ENCODE measurements at places on chromosomes 16 and 17. TPM values are rescaled to one million over a fixed set of nuclear protein-coding genes. Genes with fewer than 3 reads are reported as not detected.

DNA sequence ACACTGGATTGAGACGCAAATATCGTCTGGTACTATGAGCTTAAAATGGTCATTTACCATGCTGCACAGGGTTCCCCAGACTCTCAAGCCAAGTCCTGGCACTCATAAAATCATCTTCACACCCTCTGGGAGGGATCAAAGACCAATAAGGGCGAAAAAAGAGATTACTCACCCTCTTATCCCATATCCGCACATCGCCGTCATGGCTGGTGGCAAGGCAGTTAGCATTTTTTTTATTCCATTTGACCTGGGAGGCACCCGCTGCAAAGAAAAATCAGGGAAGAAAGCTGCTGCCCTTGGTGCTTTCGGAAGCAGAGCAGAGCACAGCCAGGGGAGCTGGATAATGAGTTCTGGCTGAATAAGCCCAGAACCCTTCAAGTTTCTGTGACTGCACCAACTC lies 42.4 kb downstream of the WDR59 start:
- DNase-seq = no peak

GRCh38 chr17:44878627-44879221 lies 20.5 kb downstream of the EFTUD2 start:
- DNase-seq = peak; percentile 33

The RUNDC1 gene
- total RNA-seq = 4.3 TPM

DNA sequence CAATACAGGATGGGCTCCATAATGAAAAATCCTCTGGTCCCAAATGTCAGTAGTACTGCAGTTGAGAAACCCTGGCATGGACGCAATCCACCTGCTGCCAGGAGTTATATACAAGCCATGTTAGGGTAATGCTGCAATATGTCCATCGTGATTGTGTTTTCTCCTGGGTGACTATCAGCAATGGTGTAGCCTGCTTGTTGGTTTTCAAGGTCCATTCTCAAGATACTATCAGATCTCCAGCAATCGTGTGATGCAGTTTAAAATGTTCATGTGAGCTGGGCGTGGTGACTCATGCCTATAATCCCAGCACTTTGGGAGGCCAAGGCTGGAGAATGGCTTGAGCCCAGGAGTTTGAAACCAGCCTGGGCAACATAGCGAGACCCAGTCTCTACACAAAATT lies 24.0 kb downstream of the ABCC1 start:
- no peak for DNase-seq

DNA sequence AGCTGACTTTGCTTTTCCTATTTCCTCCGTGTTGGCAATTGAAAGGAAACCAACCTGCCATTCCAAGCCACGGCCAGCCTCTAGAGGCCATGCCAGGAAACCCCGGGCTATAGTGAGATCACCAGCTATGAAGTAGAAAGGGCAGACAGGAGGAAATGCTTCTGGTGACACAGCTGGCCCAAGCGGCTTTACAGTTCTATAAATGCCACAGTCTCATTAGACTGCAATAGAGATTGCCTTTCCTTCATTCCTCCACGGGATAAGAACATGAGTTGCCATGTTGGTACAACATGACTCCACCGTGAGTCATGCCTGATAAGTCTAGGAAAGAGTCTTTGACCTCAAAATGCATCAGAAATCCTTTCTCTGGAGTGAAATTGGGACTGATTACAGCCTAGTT lies 384.9 kb downstream of the GRIN2A start:
- peak; percentile 90 for DNase-seq

- peak; percentile 74 for DNase-seq
Observed at GRCh38 chr16:31452631-31453106, 6.6 kb upstream of the ARMC5 start.

The TSPOAP1 gene
- total RNA-seq = under 0.01 TPM

The C16orf86 gene
- not detected for total RNA-seq

GRCh38 chr17:4405038-4405669 lies 28.6 kb upstream of the SPNS3 start:
- no peak for DNase-seq

- peak; percentile 54 for DNase-seq
Observed at GRCh38 chr17:2395258-2396181, 5.3 kb downstream of the MNT start.

Data from Daoy (cell line).